ENCODE measurements at places on chromosomes 1 and 21.

DNA sequence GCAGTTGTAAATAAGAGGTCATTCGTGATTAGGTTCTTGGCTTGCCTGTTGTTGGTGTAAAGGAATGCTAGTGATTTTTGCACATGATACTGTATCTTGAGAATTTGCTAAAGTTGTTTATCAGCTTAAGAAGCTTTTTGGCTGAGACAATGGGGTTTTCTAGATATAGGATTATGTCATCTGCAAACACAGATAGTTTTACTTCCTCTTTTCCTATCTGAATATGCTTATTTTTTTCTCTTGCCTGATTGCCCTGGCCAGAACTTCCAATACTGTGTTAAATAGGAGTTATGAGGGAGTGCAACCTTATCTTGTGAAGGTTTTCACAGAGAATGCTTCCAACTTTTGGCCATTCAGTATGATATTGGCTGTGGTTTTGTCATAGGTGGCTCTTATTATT is 576.1 kb upstream of the RGS18 start:
- DNase-seq, result no peak

DNA sequence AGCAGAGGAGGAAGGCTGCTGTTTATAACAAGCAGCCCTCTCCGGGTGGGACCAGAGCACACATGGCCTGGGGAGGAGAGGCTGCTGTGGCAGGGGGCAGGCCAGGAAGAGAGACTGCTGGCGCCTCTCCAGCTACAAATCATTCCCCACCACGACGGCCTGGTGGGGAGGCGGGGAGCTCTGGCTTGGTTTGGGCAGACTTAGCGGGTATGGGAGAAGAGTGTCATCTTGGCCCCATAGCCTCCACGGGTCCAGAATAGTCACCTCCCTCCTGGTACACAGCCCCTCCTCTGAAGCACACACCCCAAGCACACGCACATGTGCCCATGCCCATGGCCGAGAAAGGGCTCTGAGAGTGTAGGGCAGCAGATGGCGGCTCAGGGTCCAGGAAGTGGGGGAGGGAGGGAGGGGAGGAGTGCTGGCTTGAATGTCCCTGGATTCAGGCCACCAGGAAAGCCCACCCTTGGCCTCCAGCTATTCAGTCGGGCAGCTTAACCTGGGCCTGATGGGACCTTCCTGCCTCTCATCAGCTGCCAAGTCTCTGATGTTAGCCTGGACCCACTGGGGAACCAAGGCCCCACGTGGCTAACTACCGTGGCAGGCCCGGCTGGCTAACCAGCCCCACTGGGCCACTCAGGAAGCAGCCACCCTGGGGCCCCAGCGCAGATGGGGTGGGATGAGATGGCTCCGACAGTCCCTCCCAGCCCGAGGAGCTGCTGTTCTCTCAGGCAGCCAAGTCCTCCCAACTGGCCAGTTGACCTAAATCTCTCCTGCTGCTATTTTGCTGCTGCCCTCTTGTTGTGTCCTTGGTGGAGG is 10.9 kb downstream of the LRP8 start:
- DNase-seq, result no peak

GRCh38 chr21:30354308-30355005 is 6.1 kb upstream of the KRTAP23-1 start:
- no peak for DNase-seq

DNA sequence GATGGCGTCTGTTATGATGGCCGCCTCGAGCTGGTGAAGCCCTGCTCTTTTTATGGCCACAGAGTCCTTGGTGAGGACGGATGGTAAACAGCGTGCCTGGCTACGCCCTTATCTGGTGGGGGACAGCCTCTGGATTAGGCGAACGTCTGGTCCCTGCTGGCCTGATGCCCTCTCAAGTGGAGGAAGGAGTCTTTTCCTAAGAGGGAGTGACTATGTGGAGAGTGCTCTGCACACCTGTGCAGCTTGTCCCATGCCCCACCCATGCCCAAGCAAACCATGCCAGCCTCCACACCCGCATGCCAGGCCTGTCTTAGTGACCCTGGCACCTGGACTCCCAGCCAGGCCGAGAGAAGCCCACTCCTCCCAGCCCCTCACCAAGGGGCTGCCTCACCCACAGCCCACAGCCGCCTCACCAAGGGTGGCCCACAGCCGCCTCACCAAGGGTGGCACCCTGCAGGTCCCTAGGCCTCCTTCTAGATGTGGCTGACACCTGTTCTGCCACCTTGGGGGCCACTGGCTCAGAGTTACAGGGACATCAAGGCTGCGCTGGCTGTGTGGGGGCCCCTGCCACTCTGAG is 40.2 kb downstream of the WNT9A start:
- DNase-seq, result no peak

DNA sequence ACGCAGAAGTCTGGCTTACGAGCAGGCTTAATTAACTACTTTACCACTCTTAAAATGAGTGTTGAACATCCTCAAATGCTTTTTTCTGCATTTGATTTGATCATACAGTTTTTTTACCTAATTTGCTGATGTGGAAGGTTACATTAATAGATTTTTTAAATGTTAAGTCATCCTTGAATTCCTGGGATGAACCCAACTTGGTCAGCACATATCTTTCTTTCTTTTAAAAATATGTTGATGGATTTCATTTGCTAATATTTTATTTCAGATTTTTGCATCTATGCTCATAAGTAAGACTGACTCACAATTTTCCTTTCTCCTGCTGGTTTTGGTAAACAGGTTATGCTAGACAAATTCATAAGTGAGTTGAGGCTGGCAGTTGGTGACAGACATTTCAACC is 82.9 kb downstream of the LHX4 start:
- DNase-seq, result no peak

DNA sequence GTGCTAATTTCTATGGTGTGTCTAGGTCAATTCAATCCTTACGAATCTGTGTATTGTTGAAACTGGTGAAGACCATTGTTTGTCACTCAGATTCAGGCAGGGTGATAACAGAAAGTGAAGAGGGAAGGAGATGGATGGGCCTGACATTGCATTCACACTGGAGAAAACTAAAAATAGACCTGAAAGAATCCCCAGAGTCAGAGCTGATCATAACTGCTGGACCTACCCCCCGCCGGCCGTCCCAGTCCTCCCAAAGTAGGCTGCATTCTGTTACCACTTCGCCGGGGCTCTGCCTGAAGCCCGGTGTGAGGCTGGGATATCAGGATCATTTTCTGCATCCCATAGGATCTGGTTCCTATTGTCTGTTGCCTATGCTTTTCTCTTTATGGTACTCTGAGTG is 121.1 kb downstream of the NUF2 start:
- DNase-seq, result no peak

- no peak for DNase-seq
Measured at GRCh38 chr1:169624122-169624521, 5.8 kb downstream of the SELP start.

DNA sequence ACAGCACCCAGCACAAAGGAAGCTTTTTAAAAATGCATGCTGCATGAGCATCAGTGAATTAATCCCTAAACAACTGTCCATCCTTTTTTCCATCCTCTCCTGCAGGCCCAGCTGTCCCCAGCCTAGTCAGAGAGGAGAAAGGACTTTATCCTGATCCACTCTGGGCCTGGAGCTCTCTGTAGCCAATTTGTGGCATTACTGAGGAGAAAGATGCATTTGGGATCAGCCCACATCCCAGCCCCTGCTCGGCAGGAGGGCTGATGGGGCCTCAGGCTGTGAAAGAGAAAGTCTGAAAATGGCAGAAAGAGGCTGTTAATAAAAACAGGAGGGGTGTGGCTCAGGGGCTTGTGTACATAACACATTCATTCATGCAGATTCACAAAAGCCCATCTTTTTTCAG is 37.5 kb upstream of the ATP2B4 start:
- no peak for DNase-seq

- DNase-seq, result no peak
Measured at GRCh38 chr1:176754676-176755075, 291.7 kb downstream of the PAPPA2 start.

GRCh38 chr1:94667818-94668217 is 126.3 kb upstream of the F3 start:
- DNase-seq, result no peak

GRCh38 chr1:46034601-46035516 is 97.6 kb downstream of the PIK3R3 start:
- no peak for DNase-seq

GRCh38 chr1:62013264-62013663 is 181.4 kb upstream of the L1TD1 start:
- DNase-seq, result no peak

DNA sequence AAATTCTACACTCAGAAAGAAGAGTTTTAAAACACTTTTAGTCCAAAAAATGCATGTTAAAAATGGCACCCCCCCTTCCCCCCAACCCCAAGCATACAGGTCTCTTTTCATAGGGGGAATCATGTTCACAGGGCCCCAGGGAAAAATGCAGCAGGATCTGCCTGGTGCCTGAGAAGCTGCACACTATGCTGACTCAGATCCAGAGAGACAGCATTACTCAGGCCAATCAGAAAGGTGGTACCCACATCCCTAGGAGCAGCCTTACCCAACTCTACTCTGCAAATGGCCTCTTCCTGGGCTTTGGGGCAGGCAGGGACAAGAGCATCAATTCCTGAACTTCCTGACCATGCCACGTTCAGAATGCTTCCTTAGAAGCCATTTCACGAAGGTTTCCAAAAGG is 119.0 kb downstream of the HIVEP3 start:
- no peak for DNase-seq

Measured in effector CD4-positive, alpha-beta T cell (primary cell).